ENCODE measurements at places on chromosomes 5 and 9.

- DNase-seq = no peak
These were observed 4.2 kb downstream of the CCNI2 start for GRCh38 chr5:132751444-132751843.

- DNase-seq = no peak
These were observed 44.2 kb downstream of the CETN3 start for GRCh38 chr5:90365328-90365727.

DNA sequence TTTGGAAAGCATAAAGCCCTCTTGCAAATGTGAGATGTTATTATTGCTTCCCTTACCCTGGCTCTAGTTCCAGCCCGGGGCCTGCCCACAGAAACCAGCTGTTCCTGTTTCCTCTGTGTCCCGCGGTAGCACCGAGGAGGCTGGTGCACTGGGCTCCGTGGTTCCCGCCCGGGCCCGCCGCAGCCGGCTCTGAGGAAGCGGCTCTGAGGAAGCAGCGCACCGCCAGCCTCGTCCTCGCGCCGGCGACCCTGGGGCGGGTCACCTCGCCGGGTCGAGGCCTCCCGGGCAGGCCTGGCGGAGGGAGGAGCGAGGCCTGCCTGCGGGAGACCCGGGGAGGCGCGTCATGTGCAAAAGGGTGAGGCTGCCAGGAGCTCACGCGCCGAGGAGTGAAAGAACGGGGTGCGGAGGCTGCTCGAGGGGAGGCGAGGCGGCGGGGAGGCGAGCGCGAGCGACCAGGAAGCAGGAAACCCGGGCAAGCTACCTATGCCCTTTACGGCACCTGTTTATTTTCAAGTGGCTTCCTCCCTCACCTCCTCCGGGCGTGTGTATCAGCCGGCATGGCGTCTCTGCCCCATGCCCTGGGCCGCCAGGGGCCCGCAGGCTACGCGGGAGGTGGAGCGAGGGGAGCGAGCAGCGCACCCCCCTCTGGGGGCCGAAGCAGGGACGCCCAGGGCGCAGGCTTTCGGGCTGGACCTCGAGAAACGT lies 61.3 kb upstream of the MEGF10 start:
- no peak for DNase-seq

DNA sequence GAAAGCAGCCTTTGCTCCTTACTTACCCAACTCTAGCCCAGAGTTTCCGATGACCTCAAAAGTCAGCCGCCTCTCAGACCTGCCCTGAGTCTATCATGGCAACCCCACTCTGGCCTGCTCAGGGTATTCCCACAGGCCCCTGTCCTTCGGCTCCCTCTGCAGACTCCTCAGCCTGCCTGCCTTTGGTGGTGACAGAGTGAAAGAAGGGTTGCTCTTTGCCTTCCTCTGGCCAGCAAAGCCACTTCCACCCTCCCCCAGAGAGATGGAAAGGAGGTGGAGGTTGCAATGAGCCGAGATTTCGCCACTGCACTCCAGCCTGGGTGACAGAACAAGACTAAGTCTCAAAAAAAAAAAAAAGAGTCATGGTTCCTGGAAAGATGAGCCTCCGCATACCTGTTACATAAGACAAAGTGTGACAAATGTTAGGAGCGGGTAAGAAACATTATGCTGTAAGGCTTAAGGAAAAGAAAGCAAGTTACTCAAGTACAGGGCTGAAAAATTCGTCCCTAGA lies 2.3 kb upstream of the SMIM33 start:
- no peak for DNase-seq

GRCh38 chr5:173512637-173513435 lies 103.6 kb downstream of the BOD1 start:
- no peak for DNase-seq

DNA sequence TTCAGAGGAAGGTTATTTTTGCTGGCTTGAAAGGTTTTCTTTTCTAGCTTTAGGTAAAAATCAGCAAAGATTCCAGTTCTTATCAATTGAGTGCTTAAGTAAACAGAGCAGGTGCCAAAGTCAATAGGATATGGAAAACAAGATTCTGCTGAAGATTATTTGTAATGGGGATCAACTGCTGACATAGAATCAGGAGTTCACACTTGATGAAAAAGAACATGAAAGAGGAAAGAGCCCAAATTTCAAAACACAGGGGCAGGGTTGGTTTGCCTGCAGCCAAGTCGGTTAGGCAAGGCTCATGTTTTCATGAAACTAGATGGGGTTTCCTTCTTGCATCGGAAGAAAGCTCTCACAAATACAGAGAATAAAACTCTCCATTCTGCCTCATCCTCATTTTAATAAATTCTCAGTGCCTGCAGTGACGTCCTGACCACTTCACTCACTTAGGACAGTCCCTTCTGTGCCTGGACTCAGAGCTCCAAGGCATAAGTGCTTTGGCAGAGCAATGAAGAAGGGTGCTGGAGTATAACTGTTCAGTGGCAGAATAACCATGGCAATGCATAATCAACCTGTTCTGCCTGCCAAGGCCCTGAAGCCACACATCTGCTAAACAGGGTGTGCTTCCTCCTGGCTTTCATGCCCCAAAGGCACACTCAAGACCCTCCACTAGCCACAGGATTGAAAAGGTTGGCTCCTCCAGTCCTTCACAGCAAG lies 179.6 kb downstream of the GNAQ start:
- DNase-seq = no peak

- no peak for DNase-seq
These were observed 564.8 kb upstream of the CLINT1 start for GRCh38 chr5:158423623-158424200.

GRCh38 chr5:2381070-2381469 lies 370.4 kb downstream of the IRX2 start:
- peak; percentile 11 for DNase-seq

DNA sequence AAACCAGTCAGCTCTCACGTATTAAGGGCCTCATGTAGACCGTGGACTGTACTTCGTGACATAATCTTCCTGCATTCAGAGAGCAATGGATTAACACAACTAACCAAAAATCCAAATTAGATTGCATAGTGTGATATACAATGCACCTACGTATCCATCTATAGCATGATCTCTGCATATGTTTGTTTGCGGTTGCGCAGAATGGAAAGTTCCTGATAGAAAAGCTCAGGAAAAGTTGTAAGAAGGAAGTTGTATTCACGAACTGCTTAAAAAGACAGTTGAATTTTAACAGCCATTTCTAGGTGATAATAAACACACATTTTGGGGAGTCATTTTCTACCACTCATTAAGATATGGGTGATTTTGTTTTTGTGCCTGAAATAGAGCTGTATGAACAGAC lies 869.0 kb downstream of the TLE4 start:
- no peak for DNase-seq

- no peak for DNase-seq
These were observed 459.6 kb downstream of the ACTL7B start for GRCh38 chr9:108396193-108396592.
